Activated T-helper 9 cell treated with anti-CD3 and anti-CD28 coated beads, Interleukin-2, amount 50 U/mL, for 16 hours (primary cell): ENCODE measurements at places on chromosomes 5 and 9.

- DNase-seq, result no peak
Measured at GRCh38 chr5:110092955-110093785, 403.4 kb downstream of the MAN2A1 start.

DNA sequence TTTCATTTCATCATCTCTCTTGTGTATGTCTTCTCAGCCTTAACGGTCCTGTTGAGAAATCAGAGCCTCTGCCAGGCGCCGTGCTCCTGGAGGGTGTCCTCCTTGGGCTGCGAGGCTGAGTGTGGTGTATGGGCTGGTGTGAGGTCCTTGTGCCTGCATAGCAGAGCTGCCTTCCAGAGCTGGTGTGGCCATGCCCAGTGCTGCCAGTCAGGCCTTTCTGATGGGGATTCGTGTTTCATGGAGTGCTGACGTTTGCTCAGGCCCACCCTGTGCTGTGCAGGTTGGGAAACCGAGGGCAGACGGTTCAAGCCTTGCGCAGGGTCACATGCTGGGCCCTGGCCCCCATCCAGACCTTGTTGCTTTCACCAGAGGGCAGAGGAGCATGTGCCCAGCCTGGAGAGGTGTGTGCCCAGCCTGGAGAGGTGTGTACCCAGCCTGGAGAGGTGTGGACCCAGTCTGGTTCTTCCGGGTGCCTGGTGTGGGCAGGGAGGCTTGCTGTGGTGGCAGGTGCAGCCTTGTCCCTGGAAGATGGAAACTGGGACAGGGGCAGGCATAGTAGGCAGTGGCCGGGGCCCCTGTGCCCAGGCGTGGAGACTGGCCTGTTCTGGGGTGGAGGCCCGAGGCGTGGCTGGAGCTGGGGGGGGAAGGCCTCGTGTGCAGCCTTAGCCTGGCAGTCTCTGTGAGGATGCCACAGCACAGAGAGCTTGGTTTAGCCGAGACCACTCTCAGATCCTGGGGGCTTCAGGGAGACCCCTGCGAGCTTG is 84.0 kb downstream of the RXRA start:
- DNase-seq, result no peak

DNA sequence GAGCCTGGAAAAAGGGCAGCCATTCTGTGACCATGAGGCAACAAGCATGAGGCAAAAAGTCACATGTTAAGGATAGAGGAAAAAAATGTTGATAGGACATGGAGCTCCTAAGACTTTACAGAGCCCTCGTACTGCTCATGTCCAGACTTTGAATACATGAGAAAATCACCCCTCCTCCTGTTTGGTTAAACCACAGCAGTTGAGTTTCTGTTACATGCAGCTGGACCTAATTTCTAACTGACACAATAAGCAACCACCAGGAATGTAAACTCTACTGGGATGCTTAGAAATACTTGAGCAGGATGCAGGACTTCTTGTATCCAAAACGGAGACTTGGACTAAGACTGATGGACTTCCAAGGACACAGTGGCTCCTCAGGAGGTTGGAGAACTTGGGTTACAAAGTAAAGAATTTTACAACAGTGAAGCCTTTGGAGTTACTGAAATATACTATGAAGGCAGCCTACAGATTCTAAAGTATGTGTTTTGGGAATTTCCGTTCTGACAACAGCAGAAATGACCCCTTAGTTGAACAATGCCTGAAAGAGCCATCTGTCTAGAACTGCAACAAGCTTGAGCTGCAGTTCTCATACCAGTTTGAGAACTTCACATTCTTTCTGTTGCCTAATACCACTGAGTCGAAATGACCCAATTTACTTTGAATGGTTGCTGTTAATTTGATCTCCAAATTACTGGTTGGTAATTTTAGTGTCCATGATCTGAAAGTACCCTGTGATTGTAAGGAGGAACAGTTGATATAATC is 268.9 kb downstream of the PIK3R1 start:
- no peak for DNase-seq

- DNase-seq, result no peak
Measured at GRCh38 chr9:73038613-73039012, 85.8 kb upstream of the ALDH1A1 start.
